Suprapubic skin (tissue), 4 donors: ENCODE measurements at places on chromosomes 5 and 9.

DNA sequence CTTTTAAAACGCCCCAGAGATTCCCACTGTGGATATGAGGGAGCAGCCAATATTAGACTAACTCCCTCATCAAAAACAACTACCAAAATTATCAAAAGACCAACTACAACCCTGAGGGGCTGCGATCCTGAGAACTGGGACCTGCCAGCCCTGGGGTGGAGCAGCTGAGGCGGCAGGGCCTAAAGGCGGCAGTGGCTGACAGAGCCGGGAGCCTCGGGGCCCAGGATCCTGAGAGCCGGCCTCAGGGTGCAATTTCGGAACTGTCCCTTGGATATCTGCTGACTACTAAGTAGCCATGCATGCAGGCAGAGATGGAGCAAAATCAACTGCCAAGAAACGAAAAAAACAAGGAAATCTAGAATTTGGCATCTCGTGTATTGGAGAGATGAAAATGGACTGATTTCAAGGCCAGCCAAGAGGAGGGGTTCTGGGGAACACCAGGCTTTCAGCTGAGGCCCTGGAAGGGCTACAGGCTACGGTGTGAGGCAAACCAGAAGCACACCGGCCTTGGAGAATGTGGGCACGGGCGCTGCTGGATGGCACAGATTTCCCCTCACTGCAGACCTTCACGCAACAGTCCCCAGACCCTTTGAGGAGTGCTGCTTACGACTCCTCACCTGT is 63.6 kb upstream of the UBAC1 start:
- no peak for DNase-seq

GRCh38 chr9:110971234-110971633 is 67.0 kb downstream of the LPAR1 start:
- DNase-seq = no peak

GRCh38 chr5:119453040-119453373 is 710 bp downstream of the HSD17B4 start:
- no peak for DNase-seq

- DNase-seq = no peak
These were observed 115.4 kb downstream of the DENND1A start for GRCh38 chr9:123814496-123814895.

DNA sequence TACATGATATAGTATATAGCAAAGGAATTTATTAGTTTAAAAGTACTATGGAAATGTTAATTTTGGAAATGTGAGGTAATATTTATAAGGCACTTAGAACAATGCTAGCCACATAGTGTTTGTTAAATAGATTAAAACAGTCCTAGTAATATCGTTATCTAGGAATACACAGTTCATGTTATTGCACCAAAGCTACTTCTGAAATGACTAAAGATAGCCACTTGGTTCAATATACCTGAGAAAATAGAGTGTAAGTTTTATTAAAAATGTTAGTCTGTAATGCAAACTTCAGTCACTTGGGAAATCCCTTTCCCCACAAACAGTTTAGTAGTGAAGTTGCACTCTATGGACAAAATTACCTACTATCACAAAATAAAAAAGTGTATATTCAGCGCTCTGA is 15.4 kb upstream of the F2R start:
- no peak for DNase-seq

DNA sequence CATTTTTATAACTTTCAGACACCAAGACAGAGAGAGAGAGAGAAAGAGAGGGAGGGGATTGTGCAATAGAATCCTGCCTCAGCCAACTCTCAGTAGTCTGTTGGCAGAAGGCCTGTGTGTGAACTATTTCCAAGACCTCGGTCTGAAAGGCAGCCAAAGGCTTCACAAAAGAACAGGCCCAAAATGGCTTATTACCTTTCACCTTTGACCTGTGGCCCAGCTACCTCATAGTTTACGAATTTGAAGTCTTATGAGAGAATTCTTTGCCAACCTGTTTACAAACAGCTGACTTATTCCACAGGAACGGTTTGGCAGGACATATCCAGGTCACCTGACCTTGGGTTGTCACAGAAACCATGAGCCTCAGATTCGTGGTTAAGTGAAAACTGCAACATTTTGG is 48.6 kb downstream of the NR2F1-AS1 start:
- DNase-seq = no peak

DNA sequence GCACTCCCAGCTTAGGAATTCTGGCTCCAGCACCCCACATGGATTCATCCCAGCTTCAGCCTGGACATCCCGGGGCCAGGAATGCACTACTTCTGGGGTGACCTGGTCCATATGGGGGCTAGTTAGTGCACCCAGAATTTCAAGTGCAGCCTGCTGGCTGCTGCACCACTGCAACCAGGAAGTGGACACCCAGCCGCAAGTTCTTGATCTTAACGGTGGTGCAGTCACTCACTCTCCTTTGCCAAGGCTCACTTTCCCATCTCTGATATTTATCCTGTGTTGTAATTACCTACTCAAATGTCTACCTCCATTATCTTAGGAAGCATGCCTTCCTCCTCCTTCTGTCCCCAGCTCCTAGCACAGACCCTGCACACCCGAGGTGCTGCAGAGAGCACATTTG is 26.2 kb upstream of the RAB14 start:
- no peak for DNase-seq

- DNase-seq = no peak
These were observed 320.2 kb downstream of the NFIB start for GRCh38 chr9:13993632-13994185.

- no peak for DNase-seq
These were observed 118.2 kb downstream of the SEC61B start for GRCh38 chr9:99340281-99340680.

DNA sequence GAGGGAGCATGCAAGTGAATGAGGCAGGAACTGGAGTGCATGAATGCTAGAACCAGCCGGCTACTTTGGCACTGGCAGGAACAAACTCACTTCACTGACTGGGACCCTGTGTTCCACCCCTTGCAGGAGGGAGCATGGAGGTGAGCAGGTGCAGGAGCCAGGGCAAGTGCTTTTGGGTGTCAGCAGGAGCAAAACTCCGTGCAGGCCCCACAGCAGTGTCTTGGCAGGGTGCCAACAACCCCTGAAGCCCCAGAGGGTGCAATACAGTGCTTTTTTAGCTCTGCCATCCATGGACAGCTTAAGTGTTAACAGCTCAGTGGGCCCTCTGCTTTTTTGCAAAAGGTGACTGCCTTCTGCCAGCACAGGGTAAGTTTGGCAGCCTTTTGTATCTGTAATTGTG is 245.8 kb upstream of the PCSK5 start:
- no peak for DNase-seq

DNA sequence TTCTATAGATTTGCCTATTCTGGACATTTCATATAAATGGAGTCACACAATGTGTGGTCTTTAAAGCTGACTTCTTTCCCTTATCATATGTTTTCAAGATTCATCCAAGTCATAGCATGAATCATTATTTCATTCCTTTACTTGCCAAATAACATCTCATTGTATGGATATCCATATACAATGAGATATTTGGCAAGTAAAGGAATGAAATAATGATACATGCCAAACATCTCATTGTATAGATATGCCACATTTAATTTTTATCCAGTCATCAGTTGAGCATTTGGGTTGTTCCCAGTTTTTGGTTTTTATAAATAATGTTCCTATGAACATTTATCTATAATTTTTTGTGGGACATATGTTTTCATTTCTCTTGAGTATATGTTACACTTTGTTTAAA is 20.5 kb upstream of the OR2K2 start:
- no peak for DNase-seq

GRCh38 chr9:14369011-14369410 is 55.1 kb upstream of the NFIB start:
- no peak for DNase-seq

GRCh38 chr9:35743452-35743851 is 5.6 kb downstream of the GBA2 start:
- no peak for DNase-seq
